ENCODE measurements at places on chromosomes 7 and 10. TPM values are rescaled to one million over a fixed set of nuclear protein-coding genes. Genes with fewer than 3 reads are reported as not detected.

The SMURF1 gene
- 17.5 TPM for total RNA-seq

The BRAF gene
- total RNA-seq: 36.8 TPM

DNA sequence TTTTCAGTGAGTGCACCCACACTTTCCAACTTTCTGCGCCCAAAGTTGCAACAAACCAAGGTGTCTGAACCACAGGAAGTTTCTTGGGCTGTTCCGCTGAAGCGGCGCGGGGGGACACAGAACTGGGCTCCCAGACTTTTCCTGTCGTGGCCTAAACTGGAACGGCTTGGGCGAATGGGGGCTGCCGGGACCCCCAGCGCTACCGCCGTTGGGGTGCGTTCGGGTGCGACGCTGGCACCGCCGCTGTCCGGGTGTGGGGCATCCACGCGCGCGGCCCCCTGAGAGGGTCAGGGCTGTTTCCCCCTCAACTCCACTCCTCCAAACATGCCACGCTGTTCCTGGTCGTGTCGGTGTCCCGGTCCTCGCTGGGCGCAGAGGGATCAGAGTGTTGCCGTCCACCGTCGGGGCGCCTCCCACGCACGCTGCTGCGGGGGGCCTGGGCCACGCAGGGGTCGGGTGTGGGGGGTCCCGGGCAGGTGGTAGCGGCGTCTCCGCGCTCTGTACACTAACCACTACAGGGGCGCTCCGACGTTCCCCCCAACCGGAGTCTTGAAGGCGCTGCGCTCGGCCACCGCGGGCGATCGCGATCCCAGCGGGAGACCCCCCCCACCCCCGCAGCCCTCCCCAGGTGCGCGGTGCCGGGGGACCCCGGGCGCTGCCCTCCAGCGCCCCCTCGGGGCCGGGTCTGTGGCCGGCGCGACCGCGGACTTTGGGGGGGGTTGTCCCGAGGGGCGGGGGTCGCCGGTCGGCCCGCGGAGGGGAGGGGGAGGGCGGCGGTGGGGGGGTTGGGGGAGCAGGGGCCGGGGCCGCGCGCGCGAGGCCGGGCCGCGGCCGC lies 2.2 kb upstream of the CUX1 start:
- DNase-seq: peak; percentile 65

The ZNF467 gene
- total RNA-seq: 0.19 TPM

The SPDYE18 gene
- not detected for total RNA-seq

The DGKI gene
- total RNA-seq: 0.39 TPM
